BE2C (cell line): ENCODE measurements at places on chromosomes 1 and 21.

- no peak for DNase-seq
Measured at GRCh38 chr1:8580566-8580965, 236.9 kb downstream of the RERE start.

DNA sequence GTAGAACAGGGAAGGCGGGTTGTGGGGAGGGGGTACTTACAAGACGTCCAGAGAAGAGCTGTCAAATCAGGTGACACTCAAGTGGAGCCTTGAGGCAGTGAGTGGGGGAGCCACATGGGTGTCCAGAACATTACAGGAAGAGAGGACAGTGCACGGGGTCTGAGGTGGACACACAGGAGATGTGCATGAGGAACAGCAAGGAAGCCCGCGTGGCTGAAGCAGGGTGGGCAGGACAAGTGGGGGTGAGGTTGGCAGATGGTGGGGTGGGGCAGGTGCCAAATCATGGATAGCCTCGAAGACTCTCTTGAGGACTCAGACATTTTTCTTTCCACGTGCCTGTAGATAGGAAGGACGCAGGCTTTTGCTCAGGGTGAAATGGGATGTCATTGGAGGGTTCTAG, 921 bp downstream of the SMPDL3B start:
- DNase-seq, result no peak

GRCh38 chr1:180415985-180416633, 86.3 kb downstream of the ACBD6 start:
- no peak for DNase-seq

DNA sequence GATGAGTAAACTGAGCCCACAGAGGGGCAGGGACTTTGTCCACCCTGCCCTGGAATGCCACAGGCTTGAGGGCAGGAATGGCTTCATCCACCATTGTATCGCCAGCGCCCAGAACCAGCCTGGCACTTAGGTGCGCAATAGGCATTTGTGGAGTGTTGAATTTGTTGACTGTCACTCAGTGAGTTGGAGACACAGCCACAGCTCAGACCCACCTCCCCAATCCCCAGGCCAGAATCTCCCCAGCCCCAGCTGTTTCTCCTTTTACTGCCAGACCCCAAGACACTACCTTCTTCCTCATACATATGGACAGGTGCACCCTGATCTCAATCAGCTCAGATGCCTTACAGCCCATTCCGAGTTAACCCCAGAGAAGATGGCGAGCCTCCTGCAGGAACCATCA, 674.5 kb downstream of the MATN1 start:
- DNase-seq, result no peak

DNA sequence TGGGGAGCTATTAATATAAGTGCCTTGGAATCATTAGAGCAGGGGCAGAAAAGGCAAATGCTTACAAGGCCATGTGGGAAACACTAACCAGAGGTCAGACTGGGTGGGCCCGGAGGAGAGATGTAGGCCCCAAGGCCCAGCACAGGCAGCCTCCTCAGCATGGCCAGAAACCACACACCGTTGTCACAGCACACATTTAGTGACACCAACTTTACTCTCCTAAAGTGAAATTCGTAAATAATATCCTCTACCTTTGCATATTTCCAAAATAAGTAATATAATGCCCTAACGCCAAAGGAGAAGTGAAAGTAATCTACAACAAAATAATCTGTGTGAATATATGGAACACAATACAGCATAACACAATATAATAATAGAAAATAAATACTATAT, 62.6 kb downstream of the KIF21B start:
- DNase-seq, result no peak

DNA sequence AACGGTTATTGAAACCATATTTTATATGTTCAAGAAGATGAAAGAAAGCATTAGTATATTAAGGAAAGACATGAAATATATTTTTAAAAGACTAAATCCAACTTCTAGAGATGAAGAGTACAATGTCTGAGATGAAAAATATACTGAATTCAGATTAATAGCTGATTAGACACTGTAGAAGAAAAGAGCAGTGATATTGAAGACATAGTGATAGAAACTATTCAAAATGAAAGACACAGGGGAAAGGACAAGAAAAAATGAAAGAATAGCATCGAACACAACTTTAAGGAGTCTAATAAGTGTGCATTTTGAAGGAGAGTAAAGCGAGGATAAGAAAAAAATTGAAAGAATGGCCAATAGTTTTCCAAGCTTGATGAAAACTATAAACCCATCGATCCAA, 11.2 kb upstream of the IFNAR1 start:
- no peak for DNase-seq

GRCh38 chr1:61506236-61506635, 218.7 kb downstream of the TM2D1 start:
- no peak for DNase-seq

GRCh38 chr1:53091841-53092645, 30.0 kb downstream of the PODN start:
- no peak for DNase-seq

DNA sequence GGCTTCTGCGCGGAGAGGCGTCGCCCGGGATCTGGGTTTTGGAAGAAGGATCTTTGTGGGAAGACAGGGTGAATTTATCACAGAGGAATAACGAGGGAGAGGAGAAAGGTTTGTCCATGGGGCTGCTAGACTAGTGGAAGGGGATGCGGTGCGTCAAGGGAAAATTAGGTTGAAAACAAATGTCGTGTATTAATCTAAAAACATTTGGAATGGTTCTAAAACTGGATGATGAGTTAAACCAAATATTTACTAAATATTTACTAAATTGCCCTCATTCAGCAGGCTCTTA, 647 bp downstream of the RO60 start:
- no peak for DNase-seq

GRCh38 chr1:94514095-94514727, 27.3 kb downstream of the F3 start:
- DNase-seq, result peak; percentile 17

DNA sequence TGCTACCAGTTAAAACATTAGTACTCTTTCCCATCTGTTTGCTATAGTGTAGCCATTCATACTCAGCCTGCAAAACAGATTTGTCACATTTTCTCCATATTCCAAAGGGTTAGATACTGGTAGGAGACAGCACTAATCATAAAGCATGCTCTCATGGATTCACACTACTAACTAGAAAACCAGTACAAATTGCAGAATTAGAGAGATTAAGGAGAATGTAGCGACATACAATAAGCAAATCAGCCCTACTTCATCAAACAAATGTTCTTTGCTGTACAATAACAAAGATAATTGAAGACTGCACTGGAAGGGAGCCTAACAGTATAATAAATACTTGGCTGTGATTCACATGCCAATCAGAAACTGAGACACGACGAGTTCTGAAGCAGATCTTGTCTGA, 368.0 kb upstream of the PRMT6 start:
- no peak for DNase-seq

- DNase-seq, result no peak
Measured at GRCh38 chr1:194209920-194210319, 1023.5 kb upstream of the B3GALT2 start.
